Fibroblast of the aortic adventitia (primary cell): ENCODE measurements at places on chromosomes 5 and 9.

DNA sequence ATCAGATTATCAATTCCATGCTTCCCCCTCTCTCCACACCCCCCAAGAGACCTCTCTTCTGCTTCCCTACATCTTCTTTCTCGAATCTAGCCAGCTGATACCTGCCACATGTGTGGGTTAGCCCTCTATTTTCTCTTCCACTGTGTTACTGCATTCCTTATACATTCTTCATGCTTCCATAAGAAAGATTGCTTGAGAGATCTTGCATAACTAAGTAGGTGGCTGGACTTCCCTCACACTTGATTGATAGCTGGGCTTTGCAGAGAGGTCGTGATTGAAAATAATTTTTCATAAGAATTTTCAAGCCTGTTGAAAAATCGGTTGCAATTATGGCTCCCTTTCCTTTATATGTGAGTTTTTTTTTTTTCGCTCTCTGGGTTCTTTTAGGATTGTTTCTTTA is 33.0 kb upstream of the PANK3 start:
- no peak for DNase-seq

- peak; percentile 92 for DNase-seq
Measured at GRCh38 chr5:177494346-177495195, 2.8 kb downstream of the PDLIM7 start.

DNA sequence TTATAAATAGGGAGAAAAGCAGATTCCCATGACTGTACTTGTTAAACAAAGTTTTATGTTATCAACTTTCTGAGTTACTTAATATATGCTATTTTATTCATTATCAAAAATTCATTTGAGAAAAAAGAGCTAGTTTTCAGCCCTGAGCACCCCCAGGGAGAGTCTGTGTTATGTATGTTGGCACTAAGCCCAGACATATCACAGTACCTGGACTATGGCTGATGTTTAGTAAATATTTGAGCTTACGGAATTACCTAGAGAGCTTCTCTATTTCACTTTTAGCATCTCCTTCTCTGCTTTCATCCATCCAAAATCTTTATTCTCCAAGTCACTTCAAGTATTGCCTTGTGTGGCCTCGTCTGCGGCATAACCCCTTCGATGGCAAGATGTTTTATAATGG is 225.9 kb upstream of the PCSK5 start:
- no peak for DNase-seq

DNA sequence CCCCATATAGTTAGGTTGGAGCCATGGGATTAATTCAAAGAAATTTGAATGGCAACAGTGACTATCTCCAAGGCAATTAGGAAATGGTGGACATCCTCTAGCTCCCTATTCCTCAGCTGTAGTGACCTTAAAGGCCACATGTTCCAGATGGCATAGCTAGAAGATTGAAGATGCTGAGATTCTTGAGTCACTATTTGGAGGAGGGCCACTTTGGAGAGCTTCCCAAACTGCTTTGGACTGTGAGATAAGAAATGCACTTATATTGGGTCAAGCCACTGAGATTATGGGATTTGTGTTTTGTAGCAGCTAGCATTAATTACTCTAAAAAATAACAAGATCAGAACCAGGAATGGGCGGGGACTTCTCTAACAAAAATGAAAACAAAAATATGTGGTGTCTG is 636.2 kb upstream of the CCNG1 start:
- DNase-seq, result no peak

DNA sequence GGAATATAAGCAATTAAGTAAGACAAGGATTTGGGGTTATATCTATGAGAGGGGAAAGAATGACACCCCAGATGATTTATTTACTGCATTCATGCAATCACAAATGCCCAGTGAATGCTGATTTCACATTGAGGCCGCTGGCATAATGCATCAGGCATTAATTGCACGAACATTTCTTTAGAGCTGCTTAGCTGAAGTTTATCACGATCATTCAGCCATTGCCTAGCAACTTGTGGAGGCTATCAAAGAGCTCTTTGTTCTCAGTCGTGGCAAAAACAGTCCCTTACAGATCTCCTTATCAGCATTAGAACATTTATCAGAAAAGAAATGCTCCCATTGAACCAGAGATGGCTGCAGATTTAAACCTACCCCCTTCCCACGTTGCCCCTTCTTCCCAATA is 88.7 kb upstream of the PRRC1 start:
- no peak for DNase-seq

GRCh38 chr5:131289738-131290137 is 25.9 kb downstream of the CDC42SE2 start:
- DNase-seq, result no peak

DNA sequence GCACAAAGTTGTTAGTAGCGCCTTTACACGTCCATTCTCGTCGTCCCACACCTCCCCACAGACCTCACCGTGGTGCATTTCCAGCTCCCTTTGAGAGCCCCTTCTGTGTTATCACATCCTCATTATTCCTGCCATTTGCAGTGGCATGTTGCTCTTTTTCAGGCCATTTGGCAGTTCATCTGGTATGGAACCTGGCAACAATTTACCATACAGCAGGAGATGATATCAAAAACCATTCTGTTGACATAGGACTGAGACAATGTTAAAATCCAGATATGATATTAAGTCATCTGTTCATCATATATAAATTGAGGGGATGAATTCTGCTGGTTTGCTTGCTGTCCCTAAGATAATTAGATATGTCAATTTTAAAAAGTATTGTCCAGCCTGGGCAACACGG is 83.0 kb downstream of the TMEM174 start:
- DNase-seq, result no peak

GRCh38 chr5:55030220-55030619 is 6.2 kb downstream of the GZMK start:
- DNase-seq, result no peak

DNA sequence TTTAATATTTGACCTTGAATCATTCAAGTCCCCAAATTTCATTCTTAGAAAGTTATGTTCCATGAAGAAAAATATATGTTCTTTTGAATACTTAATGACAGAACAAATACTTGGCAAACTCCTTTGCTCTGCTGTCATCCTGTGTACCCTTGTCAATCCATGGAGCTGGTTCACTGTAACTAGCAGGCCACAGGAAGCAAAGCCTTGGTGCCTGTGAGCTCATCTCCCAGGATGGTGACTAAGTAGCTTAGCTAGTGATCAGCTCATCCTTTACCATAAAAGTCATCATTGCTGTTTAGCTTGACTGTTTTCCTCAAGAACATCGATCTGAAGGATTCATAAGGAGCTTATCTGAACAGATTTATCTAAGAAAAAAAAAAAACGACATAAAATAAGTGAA is 65.4 kb downstream of the WDR41 start:
- peak; percentile 14 for DNase-seq

DNA sequence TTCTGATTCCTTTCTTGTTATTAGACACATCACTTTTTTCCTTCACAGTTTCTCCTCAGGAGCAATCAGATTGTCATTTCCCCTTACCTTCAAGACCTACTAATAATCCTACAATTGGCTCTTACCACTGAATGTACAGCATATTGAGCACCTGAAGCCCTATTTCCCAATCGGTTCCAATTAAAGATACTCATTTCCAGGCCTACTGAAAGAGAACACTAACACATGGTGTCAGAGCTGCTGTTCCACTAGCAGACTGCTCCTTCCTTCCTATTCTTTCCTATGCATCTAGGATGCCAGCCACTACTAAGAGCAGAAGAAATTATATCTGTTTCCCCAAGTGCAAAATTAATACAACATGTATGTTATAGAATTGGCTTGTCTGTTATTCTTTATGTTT is 34.6 kb downstream of the SKIC3 start:
- DNase-seq, result no peak

DNA sequence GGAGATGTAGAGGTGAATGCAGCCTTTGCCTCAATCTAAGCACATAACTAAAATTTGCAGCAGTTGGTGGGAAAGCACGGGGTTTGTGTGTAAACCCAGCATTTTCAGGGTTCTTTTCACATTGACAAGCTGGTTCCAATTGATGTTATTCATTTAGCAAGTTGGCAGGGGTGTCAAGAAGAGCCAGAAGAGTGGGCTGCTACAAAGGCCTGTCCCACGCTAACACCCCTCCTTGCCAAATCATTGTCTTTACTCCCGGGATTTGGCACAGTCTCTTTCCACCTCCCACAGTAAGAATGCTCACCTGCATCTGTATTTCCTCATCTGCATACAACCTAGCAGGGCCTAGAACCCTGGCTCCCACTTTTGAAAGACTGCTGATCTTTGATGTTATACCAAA is 11.8 kb downstream of the RGMB start:
- no peak for DNase-seq

DNA sequence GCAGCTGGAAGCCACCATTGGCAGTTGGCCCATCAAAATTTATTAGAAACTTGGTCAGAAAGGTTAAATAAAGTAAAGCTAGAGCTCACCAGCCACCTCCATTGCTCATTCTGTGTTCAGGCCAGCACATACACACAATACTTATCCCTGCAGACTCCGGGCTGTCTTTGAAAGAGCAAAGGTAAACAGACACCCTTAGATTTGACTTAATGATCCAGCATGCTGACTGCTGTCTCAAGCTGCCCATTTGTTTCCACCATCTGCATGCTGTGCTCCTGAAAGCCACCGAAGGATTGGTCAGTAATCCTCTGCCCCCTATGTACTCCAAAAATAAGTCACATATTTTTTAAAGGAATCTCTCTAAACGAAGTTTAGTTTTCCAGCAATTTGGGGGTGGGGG is 1059.8 kb upstream of the DMAC1 start:
- DNase-seq, result no peak

- no peak for DNase-seq
Measured at GRCh38 chr9:93908591-93909241, 46.4 kb downstream of the BARX1 start.

DNA sequence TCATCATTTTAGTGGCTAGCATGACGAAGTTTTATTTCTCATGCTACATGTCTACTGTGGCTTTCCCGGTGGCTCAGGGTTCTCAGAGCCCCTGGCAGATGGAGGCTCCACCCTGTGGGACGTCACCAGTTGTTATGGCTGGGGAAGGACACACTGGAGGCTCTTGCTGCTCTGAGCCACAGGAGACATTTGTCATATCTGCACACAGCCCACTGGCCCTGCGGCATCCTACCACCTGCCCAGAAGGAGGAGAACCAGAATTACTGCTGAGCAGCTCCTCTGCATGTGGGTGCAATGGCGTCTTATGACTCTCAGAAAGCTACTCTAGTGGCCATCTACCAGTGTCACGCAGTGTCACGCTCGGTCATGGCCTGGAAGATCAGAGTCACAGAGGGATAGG is 6.6 kb downstream of the OR13J1 start:
- no peak for DNase-seq

DNA sequence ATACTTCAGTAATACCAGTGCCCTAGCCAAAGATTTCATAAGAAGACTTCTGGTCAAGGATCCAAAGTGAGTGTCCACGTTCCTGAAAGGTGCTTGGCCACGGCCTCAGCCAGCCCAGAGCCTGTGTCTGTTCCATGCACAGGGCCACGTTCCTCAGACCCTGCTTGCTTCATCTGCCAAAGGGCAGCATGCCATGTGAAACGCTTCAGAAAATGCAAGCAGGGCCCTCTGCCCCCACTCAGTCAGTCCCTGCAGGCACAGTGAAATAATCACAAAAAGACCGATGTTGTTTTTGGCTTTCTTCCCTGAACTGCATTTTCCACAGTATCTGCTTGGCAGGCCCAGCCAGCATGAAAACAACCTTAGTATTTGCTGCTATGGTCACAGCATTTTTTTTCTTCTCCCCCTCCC is 85.5 kb upstream of the CTSL start:
- DNase-seq, result peak; percentile 88

GRCh38 chr9:21317956-21318923 is 13.1 kb upstream of the IFNA5 start:
- peak; percentile 65 for DNase-seq

DNA sequence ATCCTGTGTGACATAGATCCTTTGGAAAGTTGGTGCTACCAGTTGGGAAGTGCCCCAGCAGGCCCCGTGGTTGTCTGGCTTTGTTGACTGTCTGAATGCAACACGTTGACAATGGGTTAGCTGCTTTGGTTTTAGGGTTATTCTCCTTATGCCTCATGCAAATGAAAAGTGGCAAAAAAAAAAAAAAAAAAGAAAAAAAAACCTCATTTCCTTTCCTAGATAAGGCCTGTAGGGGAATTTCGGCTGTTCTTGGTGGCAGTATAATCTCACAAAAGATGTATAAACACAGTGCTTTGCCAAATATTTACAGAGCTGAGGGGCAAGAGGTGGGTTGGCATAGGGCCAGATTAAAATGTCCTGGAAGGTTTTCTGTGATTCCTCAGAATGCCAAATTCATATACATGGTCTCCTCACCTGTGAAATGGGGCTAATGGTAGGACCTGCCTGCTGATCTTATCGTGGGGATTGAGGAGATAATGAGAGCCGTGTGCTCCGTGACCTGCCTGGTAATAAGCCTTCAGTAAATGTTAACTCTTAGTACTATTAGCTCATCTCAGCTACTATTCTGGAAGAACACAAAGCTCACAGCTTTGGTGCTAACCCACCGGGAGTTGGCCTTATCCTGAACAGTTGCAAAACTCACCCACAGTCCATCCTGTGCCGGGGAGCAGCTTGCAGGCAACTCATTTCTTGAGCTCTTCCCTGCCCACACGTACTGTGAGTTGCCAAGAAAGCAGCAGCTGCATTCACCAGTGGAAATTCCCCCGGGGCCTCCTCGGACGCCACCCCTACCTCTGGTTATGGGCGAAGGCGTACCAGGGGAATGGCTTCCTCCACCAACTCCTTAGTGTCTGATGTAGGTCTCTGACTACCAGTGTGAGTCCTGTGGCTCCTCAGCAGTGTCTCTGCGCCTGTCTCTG is 220.3 kb downstream of the NR3C1 start:
- peak; percentile 56 for DNase-seq

DNA sequence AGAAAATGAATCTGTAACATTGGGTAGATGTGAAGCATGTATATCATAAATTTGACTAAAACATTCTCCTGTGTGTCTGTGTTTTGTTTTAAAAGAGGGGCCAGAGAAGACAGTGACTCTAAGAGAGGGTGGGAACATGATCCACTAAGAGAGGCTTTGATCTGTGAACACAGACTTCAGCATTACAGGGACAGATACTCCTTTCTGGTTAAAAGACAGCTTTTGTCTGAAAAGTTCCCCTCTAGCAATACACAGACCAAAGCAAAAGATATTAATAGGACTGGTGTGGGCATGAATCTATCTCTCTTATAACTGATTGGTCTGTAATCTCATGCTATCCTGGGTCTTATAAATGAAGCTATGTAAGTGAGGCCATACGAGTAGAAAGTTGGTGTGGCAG is 150.9 kb downstream of the NUDT12 start:
- no peak for DNase-seq

GRCh38 chr9:97425336-97425972 is 13.6 kb downstream of the TDRD7 start:
- no peak for DNase-seq

GRCh38 chr9:111728143-111728542 is 66.6 kb downstream of the SHOC1 start:
- DNase-seq, result no peak

- DNase-seq, result peak; percentile 45
Measured at GRCh38 chr5:174387448-174387847, 336.9 kb upstream of the MSX2 start.

GRCh38 chr9:34377404-34377746 is 677 bp upstream of the MYORG start:
- no peak for DNase-seq
